ENCODE measurements at places on chromosomes 1 and 21. TPM values are rescaled to one million over a fixed set of nuclear protein-coding genes. Genes with fewer than 3 reads are reported as not detected.

DNA sequence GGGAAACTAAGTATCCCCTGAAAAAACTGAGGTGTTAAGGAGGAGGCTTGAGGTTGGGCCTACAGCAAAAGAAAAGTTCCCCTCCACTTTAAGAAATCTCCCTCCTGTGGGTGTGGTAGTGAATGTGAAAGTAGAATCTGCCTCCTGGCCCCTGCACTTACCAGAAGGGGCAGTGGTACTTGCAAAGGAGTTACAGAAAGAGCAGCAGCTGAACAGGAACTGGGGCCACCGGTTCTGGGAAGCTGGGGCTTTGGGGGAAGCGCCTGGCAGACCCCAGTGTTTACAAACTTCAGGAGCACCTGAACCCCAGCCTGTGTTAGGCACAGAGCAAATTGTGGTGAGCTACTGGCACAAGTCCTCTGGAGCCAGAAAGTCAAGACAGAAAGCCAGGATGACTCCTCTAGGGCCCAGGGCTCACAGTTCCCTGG lies 250.2 kb upstream of the FGGY start:
- DNase-seq: peak; percentile 89

DNA sequence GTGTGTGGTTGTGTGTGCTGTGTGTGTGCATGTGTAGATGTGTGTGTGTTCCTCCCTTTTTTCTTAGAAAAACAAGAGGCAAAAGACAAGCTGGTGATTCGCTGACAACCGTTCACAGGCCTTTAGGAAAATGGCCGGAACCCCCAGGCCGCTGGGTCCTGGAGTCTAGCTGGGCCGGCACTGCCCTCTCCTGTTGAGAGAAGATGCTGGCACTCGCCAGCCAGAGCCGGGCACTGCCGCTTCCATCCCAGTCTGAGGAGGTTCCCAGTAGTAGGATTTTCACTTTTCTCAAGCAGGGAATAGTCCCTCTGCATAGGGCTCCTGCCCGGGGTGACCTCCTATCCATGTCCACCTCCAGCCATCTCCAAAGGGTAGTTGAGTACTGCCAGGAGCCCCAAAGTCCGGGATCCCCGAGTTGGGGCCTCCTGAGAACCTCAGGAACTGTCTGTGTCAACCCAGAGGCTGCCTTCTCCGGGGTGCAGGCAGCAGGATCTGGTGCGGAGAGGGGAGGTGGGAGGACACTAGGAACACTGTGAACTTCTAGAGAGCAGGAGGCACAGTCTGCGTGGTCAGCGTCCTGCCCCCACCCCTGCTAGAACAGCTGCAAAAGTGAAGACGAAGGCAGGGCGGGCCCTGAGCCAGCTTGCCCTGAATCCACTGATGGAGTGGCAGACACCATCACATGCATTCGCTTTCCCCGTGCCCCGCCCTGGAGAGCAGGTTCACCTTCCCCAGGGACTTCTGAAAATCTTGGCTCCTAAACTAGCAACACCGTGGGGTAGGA lies 44.1 kb upstream of the ARHGEF16 start:
- DNase-seq: no peak

Gene AK4
- total RNA-seq: 138 TPM

- DNase-seq: no peak
Measured at GRCh38 chr21:41250519-41250918, 66.1 kb upstream of the FAM3B start.

Gene GIPC2
- not detected for total RNA-seq

Gene SLC25A34
- total RNA-seq: 1.5 TPM

Gene SMG7
- total RNA-seq: 78.4 TPM

DNA sequence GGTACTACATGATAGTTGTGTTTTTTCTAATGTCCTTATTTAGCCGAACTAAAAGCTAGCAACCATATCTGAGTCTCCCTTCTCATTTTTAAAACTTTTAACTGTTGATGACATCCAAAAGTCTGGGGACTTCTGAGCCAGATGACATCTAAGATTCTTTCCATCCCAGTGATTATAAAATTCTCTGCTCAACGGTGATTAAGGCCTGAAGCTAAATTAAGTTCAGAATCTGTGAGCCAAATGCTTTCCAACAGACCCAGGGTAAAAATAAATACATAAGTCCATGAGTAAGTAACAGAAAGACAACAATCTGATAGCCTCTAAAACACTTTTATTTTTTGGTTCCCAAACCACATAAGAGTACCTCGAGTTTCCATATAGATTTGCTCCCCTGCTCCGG lies 13.1 kb upstream of the PTP4A2 start:
- no peak for DNase-seq

GRCh38 chr1:156754219-156754618 lies 2.7 kb upstream of the HDGF start:
- no peak for DNase-seq

Gene MARK1
- total RNA-seq: not detected

Gene FMO1
- not detected for total RNA-seq

- peak; percentile 78 for DNase-seq
Measured at GRCh38 chr1:156104065-156104810, 10.3 kb upstream of the LMNA start.

DNA sequence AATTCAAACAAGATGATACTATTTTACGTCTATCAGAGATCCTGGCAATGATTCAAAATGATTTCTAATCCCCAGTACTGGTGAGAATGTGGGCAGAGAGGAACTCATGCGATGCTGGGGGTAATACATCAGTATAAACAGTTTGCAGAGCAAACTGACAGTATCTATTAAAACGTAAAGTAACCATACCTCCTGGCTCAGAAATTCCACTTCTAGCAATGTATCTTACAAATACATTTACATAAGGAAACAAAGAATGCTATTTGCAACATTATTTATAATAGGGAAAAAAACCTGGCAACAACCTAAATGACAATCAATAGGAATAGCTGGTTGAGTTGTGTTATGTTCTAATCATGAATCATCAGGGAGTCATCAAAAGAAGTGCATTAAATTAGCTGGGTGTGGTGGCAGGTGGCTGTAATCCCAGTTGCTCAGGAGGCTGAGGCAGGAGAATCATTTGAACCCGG lies 15.9 kb downstream of the RCAN1 start:
- DNase-seq: no peak

Gene PLEKHA6
- 0.07 TPM for total RNA-seq

DNA sequence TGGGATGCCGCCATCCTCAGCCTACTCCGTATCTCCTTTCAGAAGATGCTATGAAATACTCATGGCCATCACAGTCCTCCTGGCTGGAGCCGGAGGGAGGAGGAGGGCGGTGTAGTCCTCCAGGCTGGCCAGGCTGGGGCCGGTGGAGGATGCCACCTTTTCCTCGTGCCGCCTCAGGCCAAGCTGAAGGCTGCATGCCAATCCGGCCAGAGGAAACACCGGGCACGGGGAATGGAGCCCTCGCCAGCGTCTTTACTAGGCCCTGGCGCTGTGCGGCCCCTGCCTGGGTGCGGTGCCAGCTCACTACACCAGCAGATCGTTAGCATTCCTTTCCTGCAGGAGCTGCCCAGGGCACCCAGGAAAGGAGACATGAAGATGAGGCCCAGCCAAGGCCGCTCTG lies 70.1 kb downstream of the CASZ1 start:
- DNase-seq: no peak

DNA sequence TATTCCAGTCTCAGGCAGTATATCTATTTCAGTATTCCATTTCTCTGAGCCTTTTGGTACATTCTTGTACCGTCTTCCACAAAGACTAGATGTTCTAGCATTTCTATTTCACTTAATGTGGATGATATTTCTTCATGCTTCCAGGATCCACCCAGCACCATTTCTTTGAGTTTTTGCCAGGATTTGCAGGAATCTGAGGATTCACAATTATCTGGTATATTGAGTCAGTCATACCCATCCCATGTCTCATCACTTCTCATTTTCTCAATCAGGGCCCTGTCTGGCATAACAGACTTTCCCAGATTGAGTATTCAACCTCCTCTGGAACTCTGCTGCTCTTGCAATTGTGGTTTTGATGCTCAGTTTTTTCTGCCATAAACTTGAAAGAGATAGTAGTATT lies 20.9 kb upstream of the COL11A1 start:
- no peak for DNase-seq

- DNase-seq: no peak
Measured at GRCh38 chr1:153190373-153190772, 12.9 kb upstream of the LELP1 start.

DNA sequence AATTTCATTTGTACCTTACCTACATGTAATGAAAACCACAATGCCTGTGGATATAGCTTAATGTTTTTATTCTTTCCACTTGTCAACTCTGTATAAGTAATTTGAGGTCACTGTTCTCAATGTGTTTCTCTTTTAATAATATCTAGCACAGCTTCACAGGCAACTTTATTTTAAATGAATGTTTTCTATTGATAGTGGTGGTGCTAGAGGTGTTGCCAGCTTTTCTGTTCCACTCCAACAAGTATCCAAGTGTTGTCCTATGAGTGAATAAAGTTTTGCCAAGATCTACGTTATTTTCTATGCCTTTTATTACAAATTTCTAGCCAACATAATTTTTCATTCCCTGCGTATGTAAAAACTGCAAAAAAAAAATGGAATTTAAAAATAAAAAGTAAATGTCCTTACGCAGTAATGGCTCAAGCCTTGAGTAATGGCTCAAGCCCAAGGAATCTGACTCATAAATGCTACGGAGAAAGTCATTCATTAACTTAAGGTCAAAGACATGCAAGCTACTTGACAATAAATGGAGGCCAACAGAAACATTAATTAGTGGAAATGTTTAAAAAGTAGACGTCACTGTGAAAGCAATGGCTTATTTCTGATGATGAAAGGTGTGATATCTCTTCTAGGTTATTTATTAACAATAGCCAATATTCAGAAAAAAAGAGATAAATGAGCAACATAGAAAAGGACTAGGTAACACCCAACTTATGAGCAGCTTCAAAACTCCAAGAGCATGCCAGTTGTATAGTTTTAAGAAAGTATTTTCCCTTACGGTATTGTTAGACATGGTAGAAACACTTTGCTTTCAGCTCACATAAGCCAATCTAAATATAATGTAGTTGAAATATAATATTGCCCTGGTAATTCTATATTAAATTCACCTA lies 71.4 kb downstream of the SLC44A5 start:
- DNase-seq: no peak

Gene TSTD1
- total RNA-seq: 49.7 TPM

GRCh38 chr1:230632273-230632873 lies 9.9 kb upstream of the COG2 start:
- no peak for DNase-seq

DNA sequence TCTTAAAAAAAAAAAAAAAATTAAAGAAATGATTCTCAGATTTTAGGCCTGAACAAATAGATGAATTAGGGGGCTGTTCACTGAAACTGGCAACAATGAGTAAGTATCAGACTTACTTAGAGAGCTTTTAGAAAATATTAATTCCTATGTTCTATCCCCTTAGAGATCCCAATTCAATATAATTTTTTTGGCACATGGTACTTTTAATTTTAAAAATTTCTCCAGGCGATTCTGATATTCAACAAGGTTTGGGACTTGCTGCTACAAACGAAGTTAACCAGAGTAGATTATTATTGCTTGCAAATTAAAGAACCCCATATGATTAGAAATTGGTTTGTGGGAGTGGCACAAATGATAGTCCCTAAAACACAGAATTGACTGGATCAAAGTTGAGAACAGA lies 11.4 kb downstream of the SCMH1 start:
- DNase-seq: no peak

DNA sequence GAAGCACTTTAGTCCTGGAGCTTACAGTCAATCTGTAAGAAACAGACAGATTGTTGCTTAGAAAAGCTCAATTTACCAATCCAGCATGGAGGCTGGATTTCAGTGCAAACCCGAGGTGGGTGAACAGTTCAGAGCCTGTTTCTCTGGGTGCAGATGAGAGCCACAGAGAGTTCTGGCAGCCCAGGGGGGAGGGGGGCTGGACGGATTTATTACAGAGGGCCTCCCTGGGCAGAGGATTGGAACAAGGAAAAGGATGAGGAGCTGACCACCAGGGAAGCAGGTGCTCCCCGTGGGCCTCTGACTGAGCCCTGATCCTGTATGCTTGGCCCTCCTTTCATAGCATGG lies 38.0 kb upstream of the EPS8L3 start:
- DNase-seq: no peak

DNA sequence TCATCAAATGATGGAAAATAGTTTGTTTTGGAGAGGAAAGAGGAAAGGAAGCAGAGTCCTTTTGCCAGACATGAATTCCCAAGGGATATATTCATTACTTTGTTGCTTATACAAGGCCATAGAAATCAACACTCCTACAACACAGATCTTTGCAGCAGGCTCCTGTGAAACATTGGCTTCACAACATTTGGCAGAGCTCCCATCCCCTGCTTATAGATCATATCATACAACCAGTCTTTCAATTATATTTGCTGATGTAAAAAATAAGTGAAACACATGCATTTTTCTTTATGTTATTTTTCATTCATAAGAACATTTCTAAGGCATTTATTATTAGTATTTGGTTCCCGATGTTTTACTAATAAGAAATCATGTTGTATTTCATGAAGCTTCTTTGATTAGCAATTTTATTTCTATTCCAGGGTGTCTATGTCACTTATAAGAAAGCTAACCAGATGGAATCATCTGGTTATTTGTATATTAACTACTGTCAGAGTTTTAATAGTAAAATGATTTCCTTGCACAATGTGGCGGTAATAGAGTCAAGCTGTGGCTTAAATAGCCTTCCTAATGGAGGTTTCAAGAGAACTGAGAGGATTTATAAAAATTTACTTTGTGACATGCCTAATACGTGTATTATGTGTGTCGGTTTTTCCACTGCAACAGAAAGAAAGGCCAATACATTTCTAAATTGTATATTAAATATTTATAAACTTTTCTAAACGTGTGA lies 470.3 kb upstream of the NCAM2 start:
- DNase-seq: no peak

Gene AQP10
- total RNA-seq: not detected

Gene SERTAD4
- not detected for total RNA-seq

DNA sequence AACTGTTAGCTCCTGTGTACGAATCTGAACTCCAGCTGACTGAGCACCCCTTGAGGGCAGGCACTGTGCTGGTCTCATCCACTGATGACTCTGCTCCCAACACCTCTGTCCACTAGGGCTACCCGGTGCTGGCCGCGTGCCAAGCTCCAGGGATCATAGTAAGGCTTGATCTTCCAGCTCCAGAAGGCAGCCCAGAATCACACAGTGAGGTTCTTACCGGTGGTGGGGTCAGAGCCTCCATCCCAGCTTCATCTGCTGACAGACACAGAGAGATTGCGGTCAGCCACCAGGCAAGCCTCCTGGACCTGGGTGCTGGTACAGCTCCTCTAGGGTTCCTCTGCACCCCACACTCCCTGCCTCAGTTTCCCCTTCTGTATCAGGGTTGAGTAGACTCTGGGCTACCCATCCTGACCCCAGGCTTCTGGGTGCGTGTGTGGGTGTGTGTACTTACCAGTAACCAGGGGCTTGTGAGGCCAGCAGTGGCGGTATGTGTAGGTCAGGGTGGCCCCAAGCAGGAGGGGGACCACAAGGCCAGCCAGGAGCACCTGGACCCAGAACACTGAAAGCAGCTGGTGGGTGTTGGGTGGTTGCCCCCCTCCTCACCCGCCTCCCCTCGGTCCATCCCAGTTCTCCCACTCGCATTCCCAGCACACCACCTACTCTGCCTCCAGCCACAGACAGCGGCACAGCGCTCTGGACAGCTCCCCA lies 3.4 kb downstream of the TNFRSF25 start:
- DNase-seq: no peak

Measured in activated CD4-positive, alpha-beta T cell treated with anti-CD3 and anti-CD28 coated beads, Interleukin-2, amount 10 ng/mL, durations not matched to agents 24 days and 14 days (primary cell).